Activated naive CD8-positive, alpha-beta T cell treated with anti-CD3 and anti-CD28 coated beads, Interleukin-2, amount 10 ng/mL, durations not matched to agents 7 days and 5 days (primary cell): ENCODE measurements at places on chromosomes 3 and 15. TPM values are rescaled to one million over a fixed set of nuclear protein-coding genes. Genes with fewer than 3 reads are reported as not detected.

Gene SAMMSON
- not detected for total RNA-seq

Gene CIB2
- total RNA-seq, result 0.88 TPM

DNA sequence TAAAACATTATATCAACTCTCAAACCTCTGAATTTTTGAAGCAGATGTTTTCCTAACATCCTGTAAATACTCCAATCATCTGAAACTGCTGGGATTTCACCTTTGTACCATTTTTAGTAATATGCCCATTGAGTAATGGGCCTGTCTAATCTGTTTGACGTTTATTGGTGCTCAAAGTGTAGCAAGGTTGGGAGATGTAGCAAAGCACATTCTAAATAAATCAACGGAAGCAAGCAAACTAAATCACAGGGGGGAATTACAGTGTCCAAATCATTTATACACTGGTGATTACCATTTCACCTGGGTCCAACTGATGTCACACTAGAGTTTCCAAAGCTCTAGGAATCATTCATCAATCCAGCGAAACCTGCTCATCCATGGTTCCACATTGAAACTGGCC, 518.7 kb upstream of the TBL1XR1 start:
- H3K36me3 ChIP-seq, result peaks cover 2% of the 10 kb centered on the region
- peaks cover 4% of the 10 kb centered on the region for H3K4me1 ChIP-seq
- no peak overlapping the region for H3K27ac ChIP-seq
- no peak overlapping the region for H3K4me3 ChIP-seq
- DNase-seq, result no peak

DNA sequence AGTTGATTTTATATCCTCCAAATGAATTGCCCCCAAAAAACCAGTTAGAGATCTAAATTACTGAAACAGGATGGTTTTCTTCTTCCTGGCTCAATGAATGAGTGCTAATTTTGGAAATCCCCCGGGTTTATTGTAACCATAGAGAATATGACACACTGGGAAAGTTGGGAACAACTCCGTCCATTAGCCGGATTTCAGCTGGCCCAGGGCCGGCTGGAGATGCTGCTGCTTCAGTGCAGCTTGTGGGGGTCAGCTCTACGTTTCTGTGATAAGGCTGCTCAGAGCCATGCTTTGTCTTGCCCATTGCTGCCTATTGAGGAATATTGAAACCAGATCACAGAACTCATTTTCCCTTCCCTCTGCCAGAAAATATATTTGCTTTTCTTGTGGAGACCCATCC, 20.3 kb downstream of the GYG1 start:
- no peak overlapping the region for H3K4me3 ChIP-seq
- H3K27ac ChIP-seq, result no peak overlapping the region
- peaks cover 39% of the 10 kb centered on the region for H3K4me1 ChIP-seq
- DNase-seq, result no peak
- H3K36me3 ChIP-seq, result peaks cover 65% of the 10 kb centered on the region
- no peaks in the 10 kb centered on the region for H3K27me3 ChIP-seq

DNA sequence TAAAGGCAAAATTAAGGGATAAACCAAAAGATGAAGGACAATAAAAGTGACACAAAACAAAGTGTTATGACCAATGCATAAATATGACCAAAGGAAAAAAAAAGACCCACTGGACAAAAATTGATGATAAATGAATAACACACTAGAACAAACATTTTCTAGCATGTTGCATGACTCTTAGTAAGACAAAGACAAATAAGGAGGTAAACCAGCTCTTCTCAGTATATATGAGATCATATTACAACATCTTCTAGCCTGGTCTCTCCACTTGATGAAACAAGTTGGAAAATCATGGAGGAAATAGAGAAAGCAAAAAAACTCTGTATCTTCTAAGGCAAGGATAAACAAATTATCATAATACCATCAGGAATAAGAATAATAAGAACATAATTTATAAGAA, 163.9 kb upstream of the GBE1 start:
- DNase-seq, result no peak
- H3K27me3 ChIP-seq, result no peaks in the 10 kb centered on the region
- no peaks in the 10 kb centered on the region for H3K36me3 ChIP-seq
- H3K27ac ChIP-seq, result no peak overlapping the region

DNA sequence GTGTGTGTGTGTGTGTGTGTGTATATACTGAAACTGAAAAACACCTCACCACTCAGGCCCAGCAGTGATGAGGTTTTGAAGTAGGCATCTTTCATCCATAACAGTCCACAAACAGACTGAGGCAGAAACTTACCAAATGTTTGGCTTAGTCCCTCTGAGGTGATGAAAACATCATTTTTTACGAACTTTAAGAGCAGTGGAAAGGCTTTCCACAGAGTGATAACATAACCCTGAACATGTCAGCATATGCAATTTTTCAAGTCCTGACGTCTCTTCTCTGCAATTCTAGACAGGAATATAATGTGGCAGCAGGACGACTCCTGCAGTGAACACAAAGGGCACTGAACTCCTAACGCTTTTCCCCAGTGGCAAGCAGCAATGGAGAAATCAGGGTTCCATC, 247.0 kb upstream of the THBS1 start:
- H3K36me3 ChIP-seq, result no peaks in the 10 kb centered on the region
- no peak overlapping the region for H3K27ac ChIP-seq
- H3K4me3 ChIP-seq, result no peak overlapping the region

- H3K36me3 ChIP-seq, result no peaks in the 10 kb centered on the region
- no peaks in the 10 kb centered on the region for H3K4me1 ChIP-seq
- DNase-seq, result no peak
- H3K27me3 ChIP-seq, result peaks cover 2% of the 10 kb centered on the region
These were observed 322.3 kb downstream of the ARRDC4 start for GRCh38 chr15:98282656-98283332.

DNA sequence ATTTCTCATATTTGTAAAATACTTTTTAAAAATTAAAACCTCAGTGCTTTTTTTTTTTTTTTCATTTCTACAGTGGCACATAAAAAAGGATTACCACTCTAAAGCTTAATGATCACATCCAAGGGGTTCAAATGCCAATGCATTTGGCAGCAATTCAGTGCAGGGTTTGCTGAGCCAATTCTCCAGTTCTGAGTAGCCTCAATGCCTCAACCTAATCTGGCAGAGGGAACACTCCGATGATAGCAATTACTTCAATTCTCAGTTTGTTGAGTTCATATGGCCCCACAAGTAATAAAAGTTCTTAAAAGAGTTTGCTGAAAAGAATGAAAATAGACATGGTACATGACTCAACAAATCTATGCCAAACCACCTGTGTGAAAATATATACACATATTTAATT, 79.3 kb upstream of the RBMS3 start:
- H3K27ac ChIP-seq, result no peak overlapping the region
- H3K4me3 ChIP-seq, result no peak overlapping the region
- peaks cover 4% of the 10 kb centered on the region for H3K4me1 ChIP-seq
- DNase-seq, result no peak

DNA sequence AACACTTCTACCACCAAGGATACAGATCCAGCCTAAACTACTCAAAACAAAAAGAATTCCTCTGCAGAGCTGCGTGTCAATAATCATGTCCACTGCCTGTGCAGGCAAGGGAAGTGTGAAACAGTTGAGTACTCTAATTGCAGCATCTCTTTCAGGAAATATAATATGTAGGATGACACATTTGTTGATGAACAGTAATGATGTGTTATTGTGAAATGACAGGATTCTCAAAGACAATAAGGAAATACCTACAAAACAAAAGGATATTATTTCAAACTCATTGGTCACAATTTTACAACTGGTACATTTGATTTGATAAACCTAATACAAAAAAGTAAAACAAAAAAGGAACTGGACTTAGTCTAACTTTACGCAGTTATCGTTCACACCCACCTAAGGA, 4.4 kb downstream of the SPG11 start:
- no peak overlapping the region for H3K27ac ChIP-seq
- H3K4me3 ChIP-seq, result no peak overlapping the region
- DNase-seq, result no peak

DNA sequence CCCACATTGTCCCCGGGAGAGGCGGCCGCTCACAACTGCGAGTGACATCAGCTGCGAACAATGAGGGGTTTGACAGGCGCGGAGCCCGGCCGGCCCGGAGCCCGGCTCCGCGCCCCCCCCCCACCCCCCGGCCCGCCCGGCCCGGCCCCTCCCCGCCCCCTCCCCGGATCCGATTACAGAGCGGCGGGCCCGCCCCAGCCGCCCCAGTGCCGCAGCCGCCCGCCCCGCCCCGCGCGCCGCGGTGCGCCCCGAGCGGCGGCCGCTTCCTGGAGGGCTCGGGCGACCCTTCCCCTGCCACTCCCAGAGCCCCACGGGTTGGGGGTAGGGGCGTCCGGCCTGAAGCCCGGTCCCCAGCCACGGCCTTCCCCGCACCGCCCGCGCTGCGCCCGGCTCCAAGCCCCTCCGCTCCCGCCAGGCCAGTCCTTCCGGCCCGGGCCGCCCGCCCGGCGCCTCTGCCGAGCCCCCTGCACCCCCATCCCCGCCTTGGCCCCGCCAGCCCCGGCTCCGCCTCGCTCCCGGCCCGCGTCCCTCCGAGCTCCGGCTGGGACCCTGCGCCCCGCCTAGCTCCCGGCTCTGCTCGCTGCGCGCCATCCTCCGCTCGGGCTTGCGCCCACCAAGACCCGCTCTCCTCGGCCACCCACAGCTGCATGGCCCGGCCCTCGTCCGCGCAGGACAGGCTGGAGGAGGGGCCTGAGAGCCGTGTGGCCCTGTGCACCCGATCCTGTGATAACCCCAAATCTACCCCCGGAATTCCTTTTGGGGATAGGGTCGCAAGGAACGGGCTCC, at the start of gene PCBP4:
TSS of gene PCBP4 (minus strand) at position 71 of the 786 bp plus-strand sequence. CDS start 6,214 bp downstream, outside the sequence.
- H3K4me3 ChIP-seq, result peak within 1 kb of the TSS; percentile 86
- H3K4me1 ChIP-seq, result peaks cover 9% of the 10 kb centered on the region
- peaks cover 4% of the 10 kb centered on the region for H3K27me3 ChIP-seq
- H3K27ac ChIP-seq, result peak within 1 kb of the TSS; percentile 67
- H3K36me3 ChIP-seq, result no peaks in the 10 kb centered on the region

- peaks cover 2% of the 10 kb centered on the region for H3K27me3 ChIP-seq
- H3K4me1 ChIP-seq, result peaks cover 33% of the 10 kb centered on the region
- H3K27ac ChIP-seq, result no peak overlapping the region
These were observed 2.0 kb downstream of the NGLY1 start for GRCh38 chr3:25781145-25781757.

DNA sequence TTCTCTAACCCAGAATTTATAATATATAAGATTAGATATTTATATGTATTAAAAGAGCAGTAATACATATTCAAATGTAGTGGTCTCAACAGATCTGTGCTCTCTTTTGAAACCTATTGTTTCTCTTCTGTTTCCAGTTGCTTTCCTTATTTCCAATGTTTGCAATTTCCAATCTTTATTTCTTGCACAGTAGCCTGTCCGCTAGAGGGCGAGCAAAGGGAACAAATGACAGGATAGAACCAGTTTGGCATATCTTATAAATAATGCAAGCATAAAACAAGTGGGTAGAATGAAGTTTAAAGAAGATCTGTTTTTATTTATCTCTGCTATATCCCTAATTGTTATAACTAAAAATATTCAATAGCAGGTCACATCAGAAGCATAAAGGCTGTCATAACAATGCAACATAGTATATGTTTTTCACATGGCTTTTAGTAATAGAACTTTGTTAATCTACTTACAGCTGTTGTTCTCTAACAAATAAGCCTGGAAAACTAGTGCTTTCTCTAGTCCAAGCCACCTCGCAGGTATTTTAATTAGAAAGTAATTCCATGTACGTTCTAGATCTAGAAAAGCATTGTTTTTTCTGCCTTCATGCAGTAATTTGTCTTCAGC, 15.1 kb upstream of the TCAIM start:
- DNase-seq, result no peak
- no peaks in the 10 kb centered on the region for H3K36me3 ChIP-seq
- H3K4me3 ChIP-seq, result no peak overlapping the region
- peaks cover 30% of the 10 kb centered on the region for H3K27me3 ChIP-seq
- no peak overlapping the region for H3K27ac ChIP-seq

DNA sequence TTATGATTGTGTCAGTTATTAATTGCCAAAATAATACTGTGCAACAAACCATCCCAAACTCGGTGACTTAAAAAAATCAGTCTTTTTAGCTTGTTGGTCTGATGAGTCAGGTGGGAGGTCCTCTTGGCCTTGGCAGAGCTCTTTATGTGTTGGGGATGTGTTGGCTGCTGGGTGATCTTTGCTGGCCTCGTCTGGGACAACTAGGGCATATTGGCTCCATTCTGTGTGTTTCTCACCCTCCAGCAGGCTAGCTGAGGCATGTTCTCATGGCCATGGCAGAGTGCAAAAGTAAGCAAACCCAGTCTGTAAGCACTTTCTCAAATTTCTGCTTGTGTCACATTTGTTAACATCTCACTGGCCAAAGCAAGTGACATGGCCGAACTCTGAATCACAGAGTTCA, 251.6 kb downstream of the RPLP1 start:
- no peaks in the 10 kb centered on the region for H3K27me3 ChIP-seq
- H3K36me3 ChIP-seq, result peaks cover 31% of the 10 kb centered on the region
- DNase-seq, result no peak
- H3K4me3 ChIP-seq, result no peak overlapping the region

- H3K27ac ChIP-seq, result no peak overlapping the region
- H3K36me3 ChIP-seq, result no peaks in the 10 kb centered on the region
- peaks cover 29% of the 10 kb centered on the region for H3K27me3 ChIP-seq
These were observed 8.2 kb downstream of the TPM1 start for GRCh38 chr15:63050731-63051155.
